Ovary (tissue), 10 donors: ENCODE measurements at places on chromosomes 11 and 22. TPM values are rescaled to one million over a fixed set of nuclear protein-coding genes. Genes with fewer than 3 reads are reported as not detected.

Gene PRODH
- polyA plus RNA-seq = 0.27 TPM

Gene C11orf97
- not detected for polyA plus RNA-seq

Gene OR4D5
- polyA plus RNA-seq = not detected

Gene XNDC1N
- polyA plus RNA-seq = 3.5 TPM

Gene MS4A14
- polyA plus RNA-seq = 2.1 TPM

Gene C22orf42
- polyA plus RNA-seq = not detected

Gene CNGA4
- 0.10 TPM for polyA plus RNA-seq

Gene MLC1
- 0.27 TPM for polyA plus RNA-seq

Gene FAR1
- polyA plus RNA-seq = 14.2 TPM

Gene POU2AF1
- 0.29 TPM for polyA plus RNA-seq
